ENCODE measurements at places on chromosomes 5 and 9.

GRCh38 chr9:84812847-84813246 is 143.3 kb downstream of the NTRK2 start:
- DNase-seq, result no peak

- DNase-seq, result no peak
Observed at GRCh38 chr9:14348123-14348372, 34.1 kb upstream of the NFIB start.

GRCh38 chr5:57642698-57643097 is 160.1 kb upstream of the ACTBL2 start:
- no peak for DNase-seq

GRCh38 chr5:71894091-71894490 is 175.0 kb downstream of the CARTPT start:
- DNase-seq, result no peak

DNA sequence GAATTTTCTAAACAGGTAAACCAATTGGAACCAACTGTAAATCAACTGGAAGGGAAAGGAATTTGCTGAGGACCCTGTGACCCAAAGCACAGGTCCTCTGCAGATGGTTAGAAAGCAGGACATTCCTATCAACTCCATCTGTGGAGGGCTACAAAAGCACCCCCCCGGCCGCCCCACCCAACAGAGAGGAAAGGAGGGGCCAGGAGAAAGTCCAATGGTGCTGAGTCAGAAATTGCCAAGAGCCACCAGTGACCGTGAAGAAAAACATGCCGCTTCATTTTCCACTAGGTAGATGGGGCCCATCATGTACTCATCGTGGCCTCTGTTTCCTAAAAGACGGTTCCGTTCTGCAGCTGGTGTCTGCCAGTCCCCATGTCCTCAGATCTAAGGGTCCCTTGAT is 66.3 kb downstream of the RAPGEF1 start:
- no peak for DNase-seq

Measured in anterior cingulate cortex (tissue), 58 donors.